ENCODE measurements at places on chromosomes 16 and 17.

GRCh38 chr16:19228052-19228451 is 57.5 kb upstream of the CLEC19A start:
- no peak for DNase-seq

DNA sequence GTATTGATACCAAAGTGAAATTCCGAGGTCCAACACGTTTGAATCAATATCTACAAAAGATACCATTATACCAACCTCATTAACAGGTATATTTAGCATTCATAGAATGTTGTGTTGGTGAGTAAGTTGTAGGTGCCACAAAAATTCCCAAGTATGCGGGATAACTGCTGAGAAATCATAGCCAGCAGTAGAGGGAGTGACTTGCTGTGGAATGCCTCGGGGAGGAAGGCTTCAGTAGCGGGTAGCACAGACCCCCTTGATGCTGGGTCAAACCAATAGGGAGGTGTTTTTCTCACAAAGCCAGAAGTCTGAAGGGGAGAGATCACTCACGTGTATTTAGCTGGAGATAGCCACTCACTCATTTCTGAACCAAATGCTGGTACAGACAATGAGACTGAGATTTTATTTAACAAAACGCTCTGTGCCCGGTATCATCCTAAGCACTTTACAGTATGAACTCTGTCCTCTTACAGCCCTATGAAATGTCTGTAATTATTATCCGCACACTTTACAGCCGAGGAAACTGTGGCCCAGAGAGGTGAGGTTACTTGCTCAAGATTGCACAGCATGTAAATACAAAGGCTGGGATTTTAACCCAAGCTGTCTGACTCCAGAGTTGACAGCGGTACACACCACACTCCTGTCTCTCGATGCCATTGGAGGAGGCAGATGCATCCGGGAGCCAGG is 23.1 kb downstream of the HSBP1 start:
- no peak for DNase-seq

DNA sequence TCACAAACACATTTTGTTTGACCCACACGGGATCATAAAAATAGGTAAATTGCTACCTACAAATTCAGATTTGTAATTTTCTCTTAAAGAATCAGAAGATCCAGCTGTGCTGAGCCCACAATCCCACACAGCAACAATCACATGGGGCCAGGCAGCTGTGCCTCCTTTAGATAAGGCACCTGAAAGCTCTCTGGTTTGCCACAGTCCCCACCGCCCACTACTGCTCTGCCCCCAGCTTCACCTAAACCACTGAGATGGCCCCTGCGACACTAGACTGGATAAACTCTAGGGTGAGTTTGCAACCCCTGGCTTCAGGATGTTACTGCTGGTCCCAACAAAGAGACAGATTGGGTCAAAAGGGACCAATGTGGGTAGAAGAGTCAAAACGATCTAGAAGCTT is 96.8 kb downstream of the GSG1L start:
- DNase-seq: no peak

DNA sequence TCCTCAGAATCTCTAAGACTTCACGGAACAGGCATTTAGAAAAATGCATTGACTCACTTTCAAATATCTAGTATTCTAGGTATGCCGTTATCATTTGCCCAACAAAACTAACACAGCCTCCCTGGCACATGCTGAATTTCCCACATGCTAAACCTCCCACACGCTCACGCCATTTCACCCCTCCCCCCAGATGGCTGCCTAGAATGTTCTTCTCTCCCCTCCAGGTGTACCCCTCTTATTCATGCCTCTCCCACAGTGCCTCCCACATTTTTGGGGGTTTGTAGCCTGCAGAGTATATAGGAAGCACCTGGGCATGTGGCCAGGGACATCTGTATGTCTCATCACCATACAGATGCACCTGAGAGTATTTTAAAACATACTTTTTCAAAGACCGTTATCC is 38.2 kb upstream of the ICAM2 start:
- no peak for DNase-seq

- no peak for DNase-seq
Observed at GRCh38 chr16:84570739-84571403, 47.0 kb downstream of the COTL1 start.

- DNase-seq: no peak
Observed at GRCh38 chr17:78238823-78239488, 7.5 kb downstream of the TMEM235 start.

GRCh38 chr16:2270588-2271470 is 2.9 kb upstream of the RNPS1 start:
- no peak for DNase-seq

- no peak for DNase-seq
Observed at GRCh38 chr17:74241431-74241830, 28.1 kb downstream of the TTYH2 start.

DNA sequence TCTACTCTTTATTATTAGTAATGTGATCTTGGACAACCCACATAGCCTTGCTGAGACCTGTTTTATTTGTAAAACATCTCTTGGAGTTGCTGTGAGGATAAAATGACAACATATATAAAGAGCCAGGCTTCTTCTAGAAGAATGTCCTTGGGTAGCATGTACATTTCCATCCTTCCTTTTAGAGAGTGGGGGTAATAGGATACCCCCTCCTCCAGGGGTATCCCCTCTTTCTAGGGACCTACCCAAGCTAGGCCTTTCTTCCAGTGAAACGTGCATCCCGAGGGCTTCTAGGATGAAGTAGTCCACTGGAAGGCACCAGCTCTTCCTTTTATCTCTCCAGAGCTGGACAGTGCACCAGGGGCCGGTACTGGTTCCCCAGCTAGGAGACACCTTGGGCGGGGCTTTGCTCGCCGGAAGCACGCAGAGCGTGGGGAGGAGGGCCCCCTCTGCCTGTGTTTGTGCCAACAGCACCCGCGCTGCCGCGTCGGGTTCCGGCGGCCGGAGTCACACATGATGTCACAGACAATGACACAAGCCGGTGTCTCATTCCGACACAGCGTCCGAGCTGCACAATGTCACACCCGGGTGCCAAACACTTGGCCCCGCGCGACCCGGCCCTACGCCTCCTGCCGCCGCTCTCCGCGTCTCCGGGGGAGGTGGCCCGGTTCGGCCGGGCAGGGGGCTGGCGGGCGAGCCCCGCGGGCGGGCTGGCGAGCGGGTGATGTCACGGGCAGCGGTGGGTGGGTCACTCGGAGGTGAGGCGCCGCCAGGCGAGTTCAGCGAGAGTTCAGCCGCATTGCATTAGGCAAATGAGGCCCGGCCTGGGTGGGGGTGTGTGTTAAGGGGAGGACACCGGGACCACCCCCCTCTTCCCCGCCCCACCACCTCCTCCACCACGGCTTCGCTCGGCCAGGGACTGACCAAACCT is 23.4 kb downstream of the GJD3 start:
- DNase-seq: peak; percentile 88

GRCh38 chr17:53659181-53659580 is 163.5 kb upstream of the KIF2B start:
- no peak for DNase-seq

DNA sequence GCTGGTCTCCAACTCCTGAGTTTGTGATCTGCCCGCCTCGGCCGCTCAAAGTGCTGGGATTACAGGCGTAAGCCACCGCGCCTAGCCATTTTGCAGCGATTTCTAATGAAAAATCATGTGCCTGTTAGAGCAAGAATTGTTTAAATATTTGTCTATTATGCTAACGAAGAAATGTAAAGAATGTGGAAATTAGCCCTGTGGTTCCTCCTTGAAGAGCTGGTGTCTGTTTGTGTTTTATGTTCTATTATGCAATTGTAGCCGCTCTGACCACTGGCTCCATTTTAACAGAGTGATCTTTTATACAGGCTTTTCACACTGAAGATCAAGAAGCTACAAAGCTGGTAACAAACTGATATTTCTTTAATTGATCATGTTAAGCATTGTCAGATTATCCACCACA is 217.3 kb downstream of the USP22 start:
- no peak for DNase-seq

DNA sequence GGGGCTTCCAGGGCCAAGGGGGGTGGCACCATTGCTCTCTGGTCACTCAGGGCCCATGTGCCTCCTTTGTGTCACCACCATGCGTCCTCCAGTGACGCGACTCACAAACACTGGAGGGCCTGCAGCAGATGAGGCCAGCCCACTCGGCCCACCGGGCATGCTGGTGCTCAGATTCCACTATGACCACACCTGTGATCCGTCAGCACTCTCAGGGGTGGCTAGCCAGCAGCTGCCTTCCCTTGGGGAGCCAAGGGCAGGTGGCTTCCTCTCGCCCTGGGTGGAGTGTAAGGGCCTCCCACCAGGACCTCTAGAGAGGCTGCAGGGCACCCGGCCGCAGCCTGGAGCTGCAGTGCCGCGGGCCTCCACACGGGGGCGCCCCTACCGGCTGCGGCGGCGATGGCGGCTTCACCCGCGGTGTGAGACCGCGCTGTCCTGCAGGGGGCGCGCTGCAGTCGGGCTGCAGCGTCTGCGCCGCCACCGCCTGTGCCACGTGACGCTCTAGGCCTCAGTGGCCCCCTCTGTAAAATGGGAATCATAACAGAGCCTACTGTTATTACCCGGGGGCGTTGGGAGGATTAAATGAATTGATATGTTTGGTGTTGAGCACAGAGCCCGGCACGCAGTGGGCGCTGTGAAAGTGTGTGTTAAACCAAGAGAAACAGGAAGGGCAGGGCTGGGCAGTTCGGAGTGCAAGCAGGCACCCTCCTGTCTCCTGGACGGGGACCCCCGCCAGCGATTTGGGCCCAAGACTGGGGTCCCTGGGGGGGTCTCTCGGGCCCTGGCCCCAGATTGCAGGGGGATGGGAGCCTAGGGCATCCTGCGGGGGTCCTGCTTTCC is 192.4 kb upstream of the GSE1 start:
- DNase-seq: peak; percentile 22

GRCh38 chr17:74466828-74467184 is 372 bp downstream of the CD300A start:
- no peak for DNase-seq

GRCh38 chr16:2706085-2706484 is 13.9 kb downstream of the PRSS27 start:
- no peak for DNase-seq

GRCh38 chr16:75497558-75497957 is 2.3 kb upstream of the CHST6 start:
- DNase-seq: no peak

DNA sequence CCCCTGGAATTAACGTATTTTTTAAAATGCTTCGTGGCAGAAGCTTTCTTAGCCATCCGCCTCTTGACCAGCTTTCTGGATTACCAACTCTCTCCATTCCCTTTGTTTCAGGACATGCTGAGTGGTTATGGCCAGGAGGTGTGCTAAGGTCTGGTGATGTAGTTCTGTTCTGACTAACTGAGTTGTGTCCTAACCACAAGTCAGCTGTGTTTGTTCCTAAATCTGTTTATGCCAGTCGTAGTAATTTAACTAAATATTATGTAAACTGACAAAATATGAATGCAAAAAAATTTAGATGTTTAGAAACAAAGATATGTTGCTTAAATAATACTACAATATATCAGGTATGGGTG is 61.6 kb downstream of the MRTFB start:
- no peak for DNase-seq

DNA sequence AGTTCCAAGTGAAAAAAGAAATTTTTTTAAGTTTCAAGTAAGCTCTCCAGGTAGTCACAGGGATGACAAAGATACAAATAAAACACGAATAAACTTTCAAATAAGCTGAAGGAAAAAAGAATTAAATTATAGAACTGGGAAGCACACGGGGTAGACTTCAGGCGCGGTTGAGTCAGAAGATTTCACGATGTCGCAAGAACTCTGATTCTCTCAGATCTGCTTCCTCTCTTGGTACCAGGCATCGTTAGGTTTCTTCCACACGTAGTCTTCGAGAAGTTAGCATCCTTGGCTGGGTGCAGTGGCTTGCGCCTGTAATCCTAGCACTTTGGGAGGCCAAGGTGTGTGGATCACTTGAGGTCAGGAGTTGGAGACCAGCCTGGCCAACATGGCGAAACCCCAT is 784.1 kb upstream of the RBFOX1 start:
- DNase-seq: no peak

DNA sequence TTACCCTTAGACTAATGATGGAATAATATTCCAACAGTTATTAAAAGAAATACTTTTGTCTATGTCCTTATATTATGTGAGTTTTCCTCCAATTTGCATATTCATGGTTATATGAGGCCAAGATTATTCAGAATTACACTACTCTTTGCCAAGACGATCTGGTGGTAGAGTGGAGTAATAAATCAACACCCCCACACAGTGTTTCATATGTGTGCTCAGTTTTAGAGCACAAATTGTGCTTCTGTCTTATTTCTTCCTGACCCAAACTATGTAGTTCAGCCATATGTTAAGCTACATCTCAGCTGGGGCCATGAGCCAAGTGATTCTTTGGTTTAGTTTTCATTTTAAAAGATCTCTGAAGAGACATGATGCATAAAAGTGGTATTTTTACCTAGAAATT is 26.9 kb upstream of the PPM1E start:
- no peak for DNase-seq

DNA sequence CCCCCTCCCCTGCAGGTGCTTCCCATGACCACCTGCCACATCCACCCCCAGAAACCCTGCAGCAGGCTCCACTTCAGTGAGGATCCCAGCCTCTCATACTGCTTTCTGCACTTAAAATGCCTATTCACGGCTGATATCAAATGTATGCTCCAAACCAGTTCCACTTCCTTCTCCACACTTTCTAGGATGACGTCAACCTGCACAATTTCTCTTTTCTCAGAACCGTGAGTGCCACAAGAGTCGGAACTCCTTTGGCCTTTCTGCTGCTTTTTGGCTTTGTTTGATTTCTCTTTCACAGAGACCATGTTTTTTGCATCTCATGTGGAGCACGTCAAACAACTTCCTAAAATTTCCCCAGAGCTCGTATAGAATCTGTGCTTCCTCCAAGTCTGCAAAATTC is 378.8 kb upstream of the TNRC6C start:
- DNase-seq: no peak

GRCh38 chr17:77193653-77194052 is 52.9 kb downstream of the SEC14L1 start:
- DNase-seq: no peak

DNA sequence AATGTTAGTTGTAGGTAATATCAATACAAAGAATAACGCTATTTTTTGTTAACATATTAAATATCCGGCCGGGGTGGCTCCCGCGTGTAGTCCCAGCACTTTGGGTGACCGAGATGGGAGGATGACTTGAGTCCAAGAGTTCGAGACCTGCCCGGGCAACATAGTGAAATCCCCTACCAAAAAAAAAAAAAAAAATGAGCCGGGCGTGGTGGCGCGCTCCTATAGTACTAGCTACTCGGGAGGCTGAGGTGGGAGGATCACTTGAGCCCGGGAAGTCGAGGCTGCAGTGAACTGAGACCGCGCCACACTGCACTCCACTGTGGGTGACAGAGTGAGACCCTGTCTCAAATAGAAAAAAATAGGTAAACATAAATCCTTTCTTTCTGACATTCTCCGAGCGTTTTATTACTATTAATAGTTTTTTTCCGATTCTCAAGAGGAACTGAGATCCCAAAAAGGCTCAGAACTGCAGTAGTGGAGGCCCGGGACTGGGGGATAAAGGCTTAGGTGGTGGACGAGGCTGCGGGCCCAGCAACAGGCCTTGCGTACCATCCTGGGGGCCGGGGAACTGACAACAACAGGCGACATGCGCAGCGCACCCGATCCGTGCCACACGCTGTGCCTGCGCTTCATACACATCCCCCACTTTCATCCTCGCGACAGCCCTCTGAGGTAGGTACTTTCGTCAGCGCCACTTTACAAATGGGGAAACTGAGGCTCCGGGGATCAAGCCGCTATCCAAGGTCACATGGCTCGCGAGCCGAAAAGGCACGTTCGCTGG is 919 bp downstream of the N4BP1 start:
- DNase-seq: no peak
